ENCODE measurements at places on chromosomes 4 and X. TPM values are rescaled to one million over a fixed set of nuclear protein-coding genes. Genes with fewer than 3 reads are reported as not detected.

Gene CENPI
- total RNA-seq = not detected

Gene NAP1L5
- 1.4 TPM for total RNA-seq

DNA sequence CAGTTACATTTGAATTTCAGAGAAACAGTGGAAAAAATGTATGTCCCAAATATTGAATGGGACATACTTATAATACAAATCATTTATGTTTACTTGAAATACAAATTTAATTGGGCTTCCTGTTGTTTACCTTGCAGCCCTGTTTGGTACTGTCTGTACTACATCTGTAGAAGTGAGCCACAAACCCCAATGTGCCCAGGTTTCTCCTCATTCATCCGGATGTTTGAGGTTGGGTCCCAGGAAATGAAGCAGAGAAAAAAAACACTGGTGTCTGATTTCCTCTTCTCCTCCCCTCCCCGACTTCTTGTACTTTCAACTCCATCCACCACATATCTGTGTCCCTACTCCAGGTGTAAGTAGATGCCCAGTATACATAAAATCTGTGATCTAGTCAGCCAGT lies 27.1 kb upstream of the SCRG1 start:
- H3K27me3 ChIP-seq = no peaks in the 10 kb centered on the region
- H3K4me3 ChIP-seq = no peak overlapping the region
- no peak for DNase-seq
- no peak overlapping the region for H3K27ac ChIP-seq
- no peaks in the 10 kb centered on the region for H3K4me1 ChIP-seq
- H3K36me3 ChIP-seq = no peaks in the 10 kb centered on the region

- H3K27ac ChIP-seq = peak overlapping the region; percentile 19
- H3K4me3 ChIP-seq = no peak overlapping the region
- no peaks in the 10 kb centered on the region for H3K36me3 ChIP-seq
- no peaks in the 10 kb centered on the region for H3K27me3 ChIP-seq
- H3K4me1 ChIP-seq = no peaks in the 10 kb centered on the region
- peak; percentile 60 for DNase-seq
Measured at GRCh38 chrX:154534526-154535322, 11.9 kb downstream of the G6PD start.

GRCh38 chr4:65943076-65943475 lies 272.8 kb upstream of the EPHA5 start:
- H3K4me3 ChIP-seq = no peak overlapping the region
- no peaks in the 10 kb centered on the region for H3K27me3 ChIP-seq
- no peaks in the 10 kb centered on the region for H3K4me1 ChIP-seq
- DNase-seq = no peak
- no peaks in the 10 kb centered on the region for H3K36me3 ChIP-seq
- H3K27ac ChIP-seq = no peak overlapping the region

- H3K36me3 ChIP-seq = no peaks in the 10 kb centered on the region
- H3K27me3 ChIP-seq = no peaks in the 10 kb centered on the region
- H3K4me1 ChIP-seq = peaks cover 35% of the 10 kb centered on the region
- DNase-seq = no peak
- H3K4me3 ChIP-seq = no peak overlapping the region
- H3K27ac ChIP-seq = no peak overlapping the region
Measured at GRCh38 chr4:98908703-98909262, 20.1 kb downstream of the EIF4E start.

- no peak overlapping the region for H3K27ac ChIP-seq
- H3K27me3 ChIP-seq = no peaks in the 10 kb centered on the region
- H3K4me3 ChIP-seq = no peak overlapping the region
- no peaks in the 10 kb centered on the region for H3K4me1 ChIP-seq
Measured at GRCh38 chr4:98181809-98182208, 38.5 kb upstream of the STPG2 start.

GRCh38 chr4:30866907-30867306 lies 146.7 kb downstream of the PCDH7 start:
- H3K36me3 ChIP-seq = no peaks in the 10 kb centered on the region
- DNase-seq = no peak
- H3K4me1 ChIP-seq = no peaks in the 10 kb centered on the region
- no peaks in the 10 kb centered on the region for H3K27me3 ChIP-seq

DNA sequence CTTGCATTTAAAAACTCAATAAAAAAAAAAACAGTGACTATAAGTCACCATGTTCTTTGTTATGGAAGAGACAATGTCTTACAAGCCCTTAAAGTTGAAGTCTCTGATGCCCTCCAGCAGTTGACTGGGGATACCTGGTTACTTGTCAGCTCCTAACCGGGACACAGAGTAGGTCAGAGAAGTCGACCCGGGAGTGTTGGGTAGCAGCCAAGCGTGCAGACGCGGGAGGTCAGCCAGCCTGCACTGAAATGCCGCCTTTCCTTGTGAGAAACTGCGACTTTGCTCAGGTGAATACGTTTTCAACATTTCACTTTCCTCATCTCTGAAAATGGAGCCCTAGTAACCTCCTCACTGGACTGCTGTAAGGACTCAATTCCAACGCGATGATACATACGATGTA lies 81.8 kb downstream of the F11 start:
- H3K4me3 ChIP-seq = no peak overlapping the region
- no peaks in the 10 kb centered on the region for H3K36me3 ChIP-seq
- no peaks in the 10 kb centered on the region for H3K27me3 ChIP-seq
- H3K4me1 ChIP-seq = no peaks in the 10 kb centered on the region
- DNase-seq = no peak

GRCh38 chr4:151227172-151227571 lies 49.8 kb upstream of the PRSS48 start:
- H3K4me3 ChIP-seq = peak overlapping the region; percentile 31
- H3K27me3 ChIP-seq = no peaks in the 10 kb centered on the region
- no peak for DNase-seq
- H3K27ac ChIP-seq = peak overlapping the region; percentile 59
- H3K4me1 ChIP-seq = peaks cover 19% of the 10 kb centered on the region

DNA sequence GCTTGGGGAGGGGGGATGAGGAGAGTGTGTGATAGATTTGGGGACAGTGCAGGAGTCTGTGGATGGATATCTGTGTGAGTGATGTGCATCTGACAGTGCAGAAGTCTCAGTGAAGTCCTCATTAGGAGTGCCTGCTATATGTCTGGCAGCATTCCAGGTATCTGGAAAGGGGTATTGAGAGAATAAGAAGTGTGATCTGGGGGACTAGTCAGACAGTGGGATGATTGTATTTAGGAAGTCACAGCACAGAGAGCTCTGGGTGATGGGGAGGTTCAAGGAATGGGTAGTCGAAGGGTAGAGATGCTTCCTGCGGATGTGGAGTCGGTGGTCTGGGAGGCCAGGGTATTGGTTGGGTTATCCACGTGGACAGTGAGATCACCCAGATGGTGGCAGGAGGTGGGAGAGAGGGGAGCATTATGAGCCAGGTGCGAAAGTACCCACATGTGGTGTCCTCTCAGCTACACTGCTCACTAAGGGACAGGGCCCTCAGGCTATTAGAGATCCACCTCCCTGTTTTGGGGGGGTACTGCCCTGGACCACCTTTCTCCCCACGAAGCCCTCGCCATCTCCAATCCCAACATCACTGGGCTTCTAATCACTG lies 9.8 kb downstream of the MAGED2 start:
- H3K27ac ChIP-seq = no peak overlapping the region
- no peak overlapping the region for H3K4me3 ChIP-seq
- H3K4me1 ChIP-seq = no peaks in the 10 kb centered on the region
- peaks cover 39% of the 10 kb centered on the region for H3K36me3 ChIP-seq
- no peak for DNase-seq

- no peak overlapping the region for H3K27ac ChIP-seq
- H3K4me3 ChIP-seq = no peak overlapping the region
- DNase-seq = no peak
- no peaks in the 10 kb centered on the region for H3K36me3 ChIP-seq
Measured at GRCh38 chrX:24005867-24006266, 21.1 kb downstream of the KLHL15 start.
